ENCODE measurements at places on chromosomes 1 and 21.
A peak's percentile ranks its signal among the peaks of the same experiment; 100 is the strongest.

DNA sequence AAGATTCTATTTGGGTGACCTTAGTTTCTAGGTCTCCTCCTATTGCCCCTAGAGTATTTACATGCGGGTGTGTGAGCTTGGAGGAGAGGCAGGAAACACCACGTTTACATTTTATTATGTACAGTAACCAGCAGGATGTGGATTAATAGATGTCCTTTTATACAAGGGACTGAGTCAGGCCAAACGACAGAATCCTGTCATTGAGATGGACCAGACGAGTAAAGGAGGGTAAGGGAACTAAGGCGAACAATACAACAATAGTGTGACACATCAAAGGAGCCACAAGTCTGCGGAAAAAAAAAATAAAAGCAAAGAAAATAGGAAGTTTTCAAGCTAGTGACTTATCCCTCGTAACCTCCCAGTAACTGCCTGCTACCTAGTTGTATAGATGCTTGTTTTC lies 151.1 kb downstream of the GABPA start:
- no peak for DNase-seq

GRCh38 chr1:91273875-91274274 lies 130.8 kb downstream of the HFM1 start:
- no peak for DNase-seq

DNA sequence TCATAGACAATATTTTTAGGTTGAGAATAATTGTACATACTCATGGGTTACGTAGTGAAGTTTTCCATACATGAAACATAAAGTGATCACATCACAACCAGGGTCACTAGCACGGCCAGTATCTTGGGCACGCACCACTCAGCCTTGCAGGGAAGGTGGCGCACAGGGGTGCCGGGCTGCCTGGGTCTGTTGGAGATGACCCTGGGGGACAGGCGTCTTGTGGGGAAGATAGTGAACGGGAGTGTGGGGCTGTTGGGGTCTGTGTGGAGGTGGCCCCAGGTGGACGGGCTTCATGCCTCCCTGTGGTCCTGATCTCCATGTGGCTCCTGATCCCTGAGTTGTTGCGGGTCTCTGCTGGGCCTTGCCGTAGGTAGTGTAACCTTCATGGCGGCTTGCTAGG lies 38.3 kb upstream of the PRSS38 start:
- no peak for DNase-seq

DNA sequence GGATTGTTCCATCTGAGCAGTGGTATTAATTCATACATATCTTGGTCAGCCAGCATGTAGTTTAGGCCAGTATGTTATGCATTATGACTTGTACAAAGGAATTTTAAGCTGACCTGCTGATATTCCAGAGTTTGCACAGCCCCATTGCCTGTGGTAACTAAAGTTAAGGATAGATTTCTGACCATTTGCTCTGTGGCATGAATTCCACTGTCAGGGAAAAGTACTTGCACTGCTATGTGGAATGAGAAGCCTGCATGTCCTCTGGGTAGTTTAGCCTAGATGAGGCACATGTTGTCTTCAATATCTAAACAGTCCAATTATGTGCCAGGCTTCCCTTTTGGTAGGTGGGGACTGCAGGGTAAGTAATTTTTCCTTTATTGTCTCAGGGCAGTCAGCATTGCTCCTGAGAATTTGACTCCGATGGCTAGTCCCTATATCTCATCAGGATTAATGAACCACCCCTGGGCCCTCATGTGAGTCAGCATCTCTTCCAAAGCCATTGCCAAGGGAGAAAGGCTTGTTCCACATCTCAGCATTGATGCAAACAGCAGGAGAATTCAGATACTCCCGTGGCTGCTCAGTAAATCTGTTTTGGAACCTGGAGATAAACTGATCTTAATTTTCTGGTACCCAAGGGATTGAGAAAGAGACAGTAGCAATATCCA lies 30.2 kb downstream of the NEK7 start:
- no peak for DNase-seq

DNA sequence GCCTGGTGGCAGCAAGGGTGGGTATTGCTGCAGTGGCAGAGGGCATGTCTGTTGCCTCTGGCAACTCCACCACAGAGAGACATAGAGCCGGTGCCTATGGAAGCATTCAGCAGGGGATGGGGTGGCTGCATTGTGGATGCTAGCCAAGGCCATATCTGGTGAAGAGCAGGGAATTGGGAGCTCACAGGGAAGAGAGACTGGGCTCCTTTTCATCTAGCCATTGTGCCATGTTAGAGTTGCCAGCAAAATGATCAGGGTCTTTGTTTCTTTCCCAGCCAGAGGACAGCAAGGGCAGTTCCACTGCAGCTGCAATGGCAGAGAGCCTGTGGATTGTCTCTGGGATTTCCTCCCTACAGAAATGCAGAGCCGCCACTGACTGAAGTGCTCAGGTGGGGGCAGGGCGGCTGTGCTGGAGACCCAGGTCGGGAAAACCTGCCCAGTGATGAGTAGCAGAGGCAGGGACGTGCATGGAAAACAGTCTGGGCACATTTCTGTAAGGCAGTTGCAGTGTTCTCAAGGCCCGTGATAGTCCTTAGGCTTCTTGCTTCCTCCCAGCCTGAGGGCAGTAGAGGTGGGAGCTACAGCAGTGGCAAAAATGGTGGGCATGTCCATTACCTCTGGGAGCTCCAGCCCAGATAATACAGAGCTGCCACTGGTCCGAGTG lies 40.2 kb upstream of the CYP4X1 start:
- no peak for DNase-seq

GRCh38 chr1:14478120-14478519 lies 120.4 kb upstream of the KAZN start:
- no peak for DNase-seq

GRCh38 chr1:116567790-116568661 lies 2.8 kb downstream of the CD58 start:
- no peak for DNase-seq

DNA sequence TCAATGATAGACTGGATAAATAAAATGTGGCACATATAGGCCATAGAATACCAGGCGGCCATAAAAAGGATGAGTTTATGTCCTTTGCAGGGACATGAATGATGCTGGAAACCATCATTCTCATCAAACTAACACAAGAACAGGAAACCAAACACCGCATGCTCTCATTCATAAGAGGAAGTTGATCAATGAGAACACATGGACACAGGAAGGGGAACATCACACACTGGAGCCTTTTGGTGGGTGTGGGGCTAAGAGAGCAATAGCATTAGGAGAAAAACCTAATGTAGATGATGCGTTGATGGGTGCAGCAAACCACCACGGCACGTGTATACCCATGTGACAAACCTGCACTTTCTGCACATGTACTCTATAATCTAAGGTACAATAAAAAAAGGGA lies 883.4 kb upstream of the PRMT6 start:
- no peak for DNase-seq

DNA sequence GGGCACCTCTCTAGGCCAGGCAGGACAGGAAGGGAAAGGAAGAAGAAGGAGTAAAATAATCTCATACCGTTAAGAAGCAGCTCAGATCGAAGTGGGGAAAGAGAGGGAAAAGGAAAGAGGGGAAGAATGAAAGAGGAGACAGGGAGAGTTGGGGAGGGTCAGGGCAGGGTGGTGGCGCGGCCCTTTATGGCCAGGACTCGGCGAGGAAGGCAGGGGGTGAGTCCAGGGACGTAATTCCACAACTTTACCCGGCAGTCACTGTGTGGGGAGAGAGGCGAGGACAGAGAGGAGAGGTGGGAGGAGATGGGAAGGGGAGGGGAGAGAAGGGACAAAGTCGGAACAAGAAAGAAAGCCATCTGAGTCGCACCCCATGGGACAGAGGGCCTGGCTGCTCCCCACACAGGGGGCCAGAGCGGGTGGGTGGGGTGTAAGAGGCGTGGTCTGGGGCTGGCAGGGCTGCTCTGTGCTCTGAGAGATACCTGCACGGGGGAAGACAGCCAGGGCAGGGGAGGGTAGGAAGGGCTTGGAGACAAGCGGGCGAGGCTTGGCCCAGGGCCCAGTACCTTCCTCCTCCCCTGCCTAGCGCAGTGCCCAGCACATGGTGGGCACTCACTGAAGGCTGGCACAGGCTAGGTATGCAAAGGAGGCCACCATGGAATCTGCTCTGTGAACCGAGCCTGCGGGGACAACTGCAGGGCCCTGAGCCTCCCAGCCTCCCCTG lies 49.4 kb downstream of the KIF21B start:
- DNase-seq, result no peak

DNA sequence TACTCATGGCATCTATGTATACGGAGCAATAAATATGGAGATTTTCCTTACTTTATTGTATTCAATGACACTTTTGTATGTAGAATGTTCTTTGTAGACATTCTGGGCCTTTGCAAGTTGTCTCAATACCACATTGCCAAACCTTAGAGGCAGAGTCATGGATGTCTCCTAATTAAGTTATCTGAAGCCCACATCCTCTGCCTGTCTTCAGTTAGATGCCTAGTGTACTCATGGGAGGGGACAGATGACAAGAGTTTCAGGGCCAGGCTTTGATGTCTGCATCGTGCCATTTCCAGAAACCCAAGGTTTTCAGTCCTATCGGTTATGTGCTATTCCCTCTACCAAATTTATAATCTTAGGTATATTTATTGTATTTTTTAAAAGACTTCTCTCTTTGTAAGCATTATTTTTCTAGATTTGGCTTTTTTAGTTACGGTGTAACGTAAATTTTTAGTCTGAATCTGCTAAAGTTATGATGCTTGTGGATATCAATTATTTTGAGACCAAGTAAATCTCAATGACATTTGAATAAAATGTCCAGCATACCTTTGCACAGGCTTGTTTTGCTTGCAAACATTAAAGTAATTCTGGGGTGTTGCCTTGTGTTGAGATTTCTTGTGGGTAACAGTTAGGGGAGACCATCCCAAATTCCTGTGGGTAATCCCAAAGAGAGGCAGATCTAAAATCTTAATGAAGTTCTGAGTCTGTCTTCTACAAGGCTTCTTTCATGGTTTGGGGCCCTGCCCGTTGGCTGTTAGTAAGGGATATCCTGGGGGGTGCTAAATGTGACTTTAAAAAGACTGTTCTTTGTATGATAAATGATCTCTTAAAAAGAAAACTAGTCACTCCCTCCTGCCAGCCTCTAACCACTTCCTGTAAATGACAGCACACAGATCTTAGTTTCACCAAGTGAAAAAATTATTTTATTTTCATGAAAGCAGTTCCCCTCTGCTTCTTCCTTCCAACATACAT lies 8.0 kb upstream of the MACF1 start:
- DNase-seq, result no peak

- no peak for DNase-seq
Observed at GRCh38 chr1:174968750-174969244, 30.9 kb upstream of the CACYBP start.

GRCh38 chr1:167964646-167965045 lies 27.8 kb upstream of the MPC2 start:
- DNase-seq, result no peak

DNA sequence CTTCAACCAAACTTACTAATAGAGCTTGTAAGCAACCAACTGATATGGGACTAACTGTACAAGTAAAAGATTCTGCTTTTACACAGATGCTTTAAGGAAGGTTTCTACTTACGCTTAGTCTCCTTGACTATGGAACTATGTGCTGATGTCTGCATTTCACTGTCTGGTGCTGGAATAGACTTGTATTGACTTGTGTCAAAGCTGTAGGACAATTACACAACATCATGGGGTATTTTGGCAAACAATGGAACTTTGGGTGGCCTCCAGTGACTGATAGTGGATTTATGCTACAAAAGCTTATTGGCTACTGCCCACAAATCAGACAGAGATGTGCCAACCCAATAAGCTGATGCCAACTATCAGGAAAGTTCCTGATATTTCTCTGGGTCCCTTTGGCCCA lies 10.6 kb downstream of the CBR1 start:
- no peak for DNase-seq

DNA sequence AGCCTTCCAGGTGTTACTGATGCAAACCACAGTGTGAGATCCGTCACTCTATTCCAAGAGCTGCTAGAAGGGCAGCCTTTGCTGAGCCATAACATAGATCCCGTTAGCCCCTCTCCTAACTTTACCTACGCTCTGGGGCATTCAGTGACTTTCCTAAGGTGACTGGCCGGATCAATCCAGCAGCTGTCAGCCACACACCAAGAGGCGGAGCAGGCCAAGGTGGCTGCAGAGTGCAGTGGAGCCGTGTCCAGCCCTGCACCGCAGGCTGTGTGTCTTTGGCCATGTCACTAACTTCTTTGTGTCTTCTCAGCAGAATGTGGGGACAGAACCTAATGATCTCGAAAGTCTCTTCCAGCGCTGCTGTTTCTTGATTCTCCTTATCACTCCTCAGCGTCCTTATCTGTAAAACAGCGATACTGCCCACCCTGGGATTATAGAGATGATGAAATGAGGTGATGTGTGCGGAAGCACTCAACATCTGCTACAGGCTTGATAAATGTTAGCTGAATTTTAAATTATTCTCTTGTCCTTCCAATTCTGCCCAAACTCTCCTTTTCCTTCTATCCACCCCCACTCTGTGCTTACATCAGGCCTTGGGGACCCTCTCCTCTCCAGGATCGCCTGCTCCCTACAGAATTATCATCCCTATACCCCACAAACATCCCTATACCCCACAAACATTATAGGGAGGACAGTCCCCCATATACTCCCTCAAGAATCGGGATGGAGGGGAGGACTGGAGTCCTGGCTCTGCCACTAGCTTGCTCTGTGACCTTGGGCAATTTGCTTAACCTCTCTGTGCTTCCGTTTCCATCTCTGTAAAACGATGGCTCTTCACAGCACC lies 25.8 kb upstream of the LRRN2 start:
- no peak for DNase-seq

- no peak for DNase-seq
Observed at GRCh38 chr1:229170274-229170673, 100.6 kb upstream of the RAB4A start.

- no peak for DNase-seq
Observed at GRCh38 chr1:29551123-29551936, 315.0 kb downstream of the PTPRU start.

GRCh38 chr1:235002706-235003300 lies 125.8 kb downstream of the TOMM20 start:
- DNase-seq, result no peak

DNA sequence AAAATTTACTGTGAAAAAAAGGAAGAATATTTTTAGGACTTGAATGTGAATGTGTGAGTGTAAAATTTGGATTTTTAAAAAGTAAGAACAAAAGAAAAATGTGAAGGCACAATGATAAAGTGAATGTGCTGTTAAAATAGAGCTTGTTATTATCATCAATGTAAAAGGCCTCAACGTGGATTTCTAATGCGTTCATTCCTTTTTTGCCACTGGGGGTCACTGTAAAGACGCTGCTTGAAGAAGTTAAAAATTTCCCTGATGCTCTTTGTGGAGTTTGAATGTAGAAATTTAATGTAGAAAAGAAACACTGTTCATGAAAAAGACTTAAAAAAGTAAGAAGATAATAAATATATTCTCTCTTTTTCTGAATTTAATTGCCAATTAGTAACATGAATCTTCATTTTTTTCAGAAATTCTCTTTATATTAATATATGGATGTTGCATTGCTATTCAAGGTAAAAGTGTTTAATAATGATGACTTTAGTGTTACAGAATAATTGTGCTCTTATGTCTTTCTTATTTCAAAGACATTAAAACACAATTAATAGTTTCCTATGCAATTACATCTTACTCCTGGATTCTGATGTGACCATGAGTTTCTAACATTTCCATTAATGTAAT lies 161.5 kb downstream of the DNM3 start:
- DNase-seq, result peak; percentile 22

- DNase-seq, result no peak
Observed at GRCh38 chr1:58709540-58710175, 9.8 kb upstream of the MYSM1 start.

All from memory B cell (primary cell).